ENCODE measurements at places on chromosomes 2 and 18.

DNA sequence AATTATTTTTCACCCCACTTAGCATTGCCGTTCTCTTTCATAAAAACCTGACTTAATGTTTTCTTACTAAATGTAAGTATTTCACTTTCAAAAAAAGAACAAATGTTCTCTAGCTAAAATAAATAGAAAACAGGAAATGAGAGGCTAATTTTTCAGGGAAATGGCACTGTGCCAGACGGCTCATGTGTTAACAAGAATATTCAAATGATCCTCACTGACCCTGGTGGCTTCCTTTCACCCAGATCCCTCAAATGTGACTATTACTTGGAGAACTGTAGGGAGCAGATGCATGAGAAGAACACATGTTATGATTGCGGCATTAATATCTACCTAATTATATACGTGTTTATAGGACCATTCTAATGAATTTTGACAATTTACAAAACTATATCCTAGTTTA is 827.7 kb downstream of the SOCS6 start:
- no peak for DNase-seq

GRCh38 chr18:58300867-58301266 is 256.8 kb downstream of the NEDD4L start:
- no peak for DNase-seq

DNA sequence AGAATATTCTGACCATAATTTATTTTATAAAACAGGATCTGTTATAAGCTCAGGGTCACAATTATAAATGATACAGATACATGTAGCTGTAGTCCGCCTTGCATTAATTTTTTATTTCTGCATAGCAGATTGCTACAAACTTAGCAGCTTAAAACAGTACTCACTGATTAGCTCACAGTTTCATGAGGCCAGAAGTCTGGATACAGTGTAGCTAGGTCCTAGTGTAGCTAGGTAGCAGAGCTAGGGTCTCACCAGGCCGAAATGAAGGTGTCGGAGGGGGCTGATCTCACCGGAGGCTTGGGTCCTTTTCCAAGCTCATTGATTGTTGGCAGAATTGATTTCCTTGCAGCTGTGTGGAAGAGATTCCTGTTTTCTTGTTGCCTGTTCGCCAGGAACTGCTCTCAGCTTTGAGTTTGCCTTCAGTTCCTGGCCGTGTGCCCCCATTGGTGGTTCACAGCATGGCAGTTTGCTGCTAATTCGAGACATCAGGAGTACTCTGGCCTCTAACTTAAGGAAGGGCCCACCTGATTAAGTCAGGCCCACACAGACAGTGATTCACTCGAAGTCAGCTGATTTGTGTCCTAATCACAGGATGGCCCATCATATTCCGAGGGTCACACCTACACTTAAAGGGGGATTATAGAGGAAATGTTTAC is 18.4 kb downstream of the NAPG start:
- no peak for DNase-seq

DNA sequence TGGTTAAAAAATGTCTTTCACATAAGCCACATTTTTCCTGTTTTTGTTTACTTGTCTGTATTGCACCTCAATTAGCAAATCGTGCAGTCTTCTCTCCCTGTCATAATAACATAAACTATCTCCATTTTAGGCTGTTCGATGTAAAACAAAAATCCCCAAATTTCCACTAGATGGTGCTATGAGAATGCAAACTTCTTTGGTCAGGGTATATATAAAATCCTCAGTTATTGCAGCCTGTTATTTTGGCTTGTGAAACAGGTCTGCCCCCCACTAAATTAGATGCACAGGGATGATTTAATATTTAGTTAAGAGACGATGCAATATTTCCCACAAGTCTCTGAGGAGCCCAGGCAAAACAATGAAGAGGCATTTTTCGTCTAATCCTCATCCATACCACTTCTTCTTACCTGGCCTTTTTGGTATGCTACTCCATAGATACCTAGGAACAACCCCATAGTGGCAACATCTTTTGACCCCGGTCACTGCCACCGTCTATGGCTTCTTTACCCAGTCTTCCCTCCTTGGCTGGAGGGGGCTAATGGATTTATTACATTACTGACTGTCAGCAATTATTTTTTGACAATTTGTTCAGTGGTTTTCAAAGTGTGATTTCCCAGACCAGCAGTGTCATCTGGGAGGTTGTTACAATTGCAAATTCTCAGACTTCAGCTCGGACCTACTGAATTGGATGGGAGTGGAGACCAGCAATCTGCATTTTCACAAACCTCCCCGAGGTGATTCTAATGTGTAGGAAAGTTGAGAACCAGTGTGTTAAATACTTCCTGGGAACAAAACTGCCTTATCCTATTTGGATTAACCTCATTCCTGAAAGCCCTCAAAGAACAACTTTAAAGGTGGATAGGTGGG is 117.4 kb upstream of the CWC22 start:
- DNase-seq: no peak

DNA sequence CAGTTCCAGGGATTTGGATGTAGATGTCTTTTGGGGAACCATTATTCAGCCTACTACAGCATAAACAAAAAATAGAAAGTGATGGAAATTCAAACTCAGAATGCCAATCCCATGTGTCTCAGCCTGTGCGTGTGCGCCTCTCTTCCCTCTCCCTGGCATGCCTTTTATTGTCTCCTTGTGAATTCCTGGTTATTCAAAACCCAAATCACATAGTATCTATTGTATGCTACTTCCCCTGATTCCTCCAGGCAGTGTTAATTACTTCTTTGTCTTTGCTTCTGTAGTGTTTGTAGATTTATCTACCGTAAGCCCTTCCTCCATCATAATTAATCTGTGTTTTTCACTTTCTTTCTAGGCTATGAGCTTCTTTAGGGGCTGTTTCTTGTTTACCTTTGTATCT is 38.9 kb downstream of the RHBDD1 start:
- no peak for DNase-seq

DNA sequence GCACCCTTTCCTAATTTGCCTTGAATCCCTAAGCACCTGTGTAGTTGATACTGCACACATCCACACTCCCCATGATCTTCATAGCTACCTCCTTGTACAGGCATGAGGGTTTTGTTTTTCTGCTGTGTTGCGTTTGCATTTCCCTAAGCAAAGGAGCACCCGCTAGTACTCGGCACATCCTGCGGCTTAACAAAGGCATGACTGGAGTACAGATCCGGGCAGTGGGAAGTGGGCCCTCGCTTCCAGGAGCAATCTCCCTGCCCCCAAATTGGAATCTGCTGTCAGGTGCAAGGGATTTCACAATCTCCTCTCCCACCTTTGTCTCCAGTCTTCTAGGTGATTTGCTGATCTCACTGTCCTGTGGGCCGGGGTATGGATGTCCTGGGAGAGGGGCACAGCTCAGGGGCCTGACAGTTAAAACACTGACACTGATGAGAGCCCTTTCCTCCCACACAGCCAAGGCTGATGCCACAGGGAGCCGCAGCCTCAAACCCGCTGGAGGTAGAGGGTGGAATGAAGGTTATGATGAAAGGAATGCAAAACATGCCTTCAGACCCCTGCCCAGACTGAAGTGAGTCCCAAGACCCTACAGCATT is 98.7 kb upstream of the THOC1 start:
- DNase-seq: no peak

DNA sequence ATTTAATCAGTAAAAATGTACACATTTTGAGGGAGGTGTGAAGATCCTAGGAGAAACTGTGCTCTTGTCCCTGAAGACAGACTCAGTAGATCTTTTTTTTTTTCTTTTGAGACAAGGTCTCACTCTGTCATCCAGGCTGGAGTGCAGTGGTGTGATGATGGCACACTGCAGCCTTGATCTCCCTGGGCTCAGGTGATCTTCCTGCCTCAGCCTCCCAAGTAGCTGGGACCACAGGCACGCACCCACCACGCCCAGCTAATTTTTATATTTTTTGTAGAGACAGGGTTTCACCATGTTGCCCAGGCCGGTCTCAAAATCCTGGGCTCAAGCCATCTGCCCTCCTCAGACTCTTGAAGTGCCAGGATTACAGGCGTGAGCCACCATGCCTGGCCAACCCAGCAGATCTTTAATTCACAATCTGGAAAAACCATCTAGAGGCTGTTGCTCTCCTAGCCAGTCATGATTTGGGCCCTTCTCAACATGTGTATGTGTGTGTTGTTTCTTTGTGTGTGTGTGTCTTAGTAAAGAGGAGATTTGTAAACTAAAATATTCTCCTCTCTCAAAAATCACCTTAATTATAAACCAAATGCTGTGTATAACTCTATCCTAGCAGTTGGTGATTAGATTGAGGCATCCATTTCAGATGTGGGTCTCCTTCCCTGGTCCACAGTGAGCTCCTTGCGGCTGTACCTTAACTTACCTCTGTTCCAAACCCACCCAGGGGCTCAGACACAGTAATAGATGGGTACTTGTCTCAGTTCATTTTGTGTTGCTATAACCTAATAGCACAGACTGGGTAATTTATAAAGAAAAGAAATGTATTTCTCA is 3.9 kb upstream of the MYCN start:
- DNase-seq: no peak

DNA sequence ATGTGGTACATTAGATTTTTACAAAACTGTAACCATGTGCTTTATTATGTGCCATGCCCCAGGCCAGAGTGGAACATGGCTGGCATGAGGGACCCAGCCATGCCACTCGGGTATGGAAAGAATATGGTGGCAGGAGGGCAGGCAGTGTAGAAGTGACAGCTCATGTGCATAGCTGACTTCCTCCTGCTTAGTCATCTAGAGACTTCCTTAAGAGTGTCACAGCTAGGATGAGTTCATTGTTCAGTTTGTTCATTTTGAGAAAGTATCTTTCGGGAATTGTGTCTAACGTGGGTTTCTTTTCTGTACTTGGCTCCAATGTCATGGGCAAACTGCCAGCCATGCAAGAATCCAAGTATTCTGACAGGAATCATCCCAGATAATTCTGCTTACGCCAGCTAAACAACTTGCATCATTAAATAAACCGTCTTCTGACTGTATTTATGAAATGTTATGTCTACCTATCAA is 94.3 kb upstream of the ITGB6 start:
- peak; percentile 16 for DNase-seq

GRCh38 chr2:64876137-64876647 is 113.0 kb upstream of the SLC1A4 start:
- no peak for DNase-seq

GRCh38 chr2:71932037-71932779 is 215.5 kb downstream of the CYP26B1 start:
- DNase-seq: no peak

DNA sequence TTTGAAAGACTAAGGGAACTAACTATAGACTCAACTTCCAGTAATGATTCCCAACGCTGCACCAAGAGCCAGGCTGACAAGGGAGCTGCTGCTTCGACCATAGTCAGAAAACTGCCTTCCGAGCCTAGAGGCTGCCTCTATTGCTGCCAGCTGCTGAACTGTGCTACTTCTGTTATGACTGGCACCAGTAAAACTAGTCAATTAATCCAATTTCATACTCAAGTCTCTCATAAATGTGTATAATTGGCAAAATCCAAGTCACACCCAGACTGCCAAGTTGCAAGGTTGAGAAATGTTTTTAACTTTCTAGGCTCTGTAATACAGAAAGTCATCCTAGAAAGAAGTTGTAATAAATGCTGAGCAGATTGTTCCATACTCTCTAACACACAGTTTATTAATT is 117.4 kb downstream of the SPOPL start:
- DNase-seq: no peak

- no peak for DNase-seq
Measured at GRCh38 chr2:55009277-55010060, 40.8 kb downstream of the RTN4 start.

All from stimulated activated CD4-positive, alpha-beta T cell treated with anti-CD3 and anti-CD28 coated beads, Interleukin-4, amount 100 ng/mL, for 4 hours (primary cell).